Heart right ventricle (tissue), 16 donors: ENCODE measurements at places on chromosomes 13 and 19. TPM values are rescaled to one million over a fixed set of nuclear protein-coding genes. Genes with fewer than 3 reads are reported as not detected.
A peak's percentile ranks its signal among the peaks of the same experiment; 100 is the strongest.

DNA sequence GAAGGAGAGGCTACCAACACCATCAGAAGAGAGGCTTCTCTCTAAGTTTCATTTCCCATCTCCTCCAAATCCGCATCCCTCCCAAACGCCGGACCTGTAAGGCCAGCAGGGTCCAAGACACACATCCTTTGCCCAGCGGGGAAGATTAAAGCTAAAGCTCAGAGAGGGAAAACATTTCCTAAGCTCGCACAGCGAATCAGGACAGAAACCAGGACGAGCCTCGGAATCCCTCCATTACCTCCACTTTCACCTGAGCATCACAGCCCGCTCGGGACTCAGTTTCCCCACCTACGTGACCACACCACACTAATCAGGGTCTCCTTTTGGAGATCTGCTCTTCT lies 711 bp upstream of the FOSB start:
- no peak for DNase-seq
- no peaks in the 10 kb centered on the region for H3K36me3 ChIP-seq
- H3K27me3 ChIP-seq, result no peaks in the 10 kb centered on the region
- H3K27ac ChIP-seq, result peak overlapping the region; percentile 93
- H3K4me3 ChIP-seq, result peak overlapping the region; percentile 45

DNA sequence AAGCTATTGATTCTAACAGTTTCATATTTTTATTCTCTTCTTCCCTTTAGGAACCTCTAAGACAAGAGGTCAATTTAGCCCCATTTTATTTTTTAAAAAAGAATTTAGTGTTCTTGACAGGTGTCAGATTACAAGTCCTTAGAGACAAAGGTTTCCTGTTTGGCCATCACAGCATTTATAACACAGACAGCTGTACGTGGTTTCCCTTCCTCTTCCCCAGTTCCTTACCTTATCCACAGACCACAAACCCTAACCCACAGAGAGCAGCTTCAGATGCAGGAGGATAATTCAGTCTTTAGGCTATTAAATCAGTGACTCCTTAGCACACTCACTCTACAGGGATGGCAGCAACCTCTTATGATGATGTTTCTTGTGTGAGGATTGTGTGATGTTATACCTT lies 1210.1 kb downstream of the DIAPH3 start:
- H3K27ac ChIP-seq, result no peak overlapping the region
- no peaks in the 10 kb centered on the region for H3K4me1 ChIP-seq
- no peaks in the 10 kb centered on the region for H3K36me3 ChIP-seq
- no peaks in the 10 kb centered on the region for H3K27me3 ChIP-seq
- H3K4me3 ChIP-seq, result no peak overlapping the region
- DNase-seq, result no peak

Gene SMIM44
- not detected for total RNA-seq

- no peak for DNase-seq
- H3K27me3 ChIP-seq, result no peaks in the 10 kb centered on the region
- no peak overlapping the region for H3K27ac ChIP-seq
- H3K4me3 ChIP-seq, result no peak overlapping the region
- no peaks in the 10 kb centered on the region for H3K36me3 ChIP-seq
- H3K4me1 ChIP-seq, result peaks cover 34% of the 10 kb centered on the region
These were observed 179.0 kb downstream of the LACC1 start for GRCh38 chr13:44058624-44059215.

Gene ZNF460
- total RNA-seq, result 37.0 TPM

Gene ADPRHL1
- total RNA-seq, result 381 TPM

Gene ZNF547
- 2.5 TPM for total RNA-seq

DNA sequence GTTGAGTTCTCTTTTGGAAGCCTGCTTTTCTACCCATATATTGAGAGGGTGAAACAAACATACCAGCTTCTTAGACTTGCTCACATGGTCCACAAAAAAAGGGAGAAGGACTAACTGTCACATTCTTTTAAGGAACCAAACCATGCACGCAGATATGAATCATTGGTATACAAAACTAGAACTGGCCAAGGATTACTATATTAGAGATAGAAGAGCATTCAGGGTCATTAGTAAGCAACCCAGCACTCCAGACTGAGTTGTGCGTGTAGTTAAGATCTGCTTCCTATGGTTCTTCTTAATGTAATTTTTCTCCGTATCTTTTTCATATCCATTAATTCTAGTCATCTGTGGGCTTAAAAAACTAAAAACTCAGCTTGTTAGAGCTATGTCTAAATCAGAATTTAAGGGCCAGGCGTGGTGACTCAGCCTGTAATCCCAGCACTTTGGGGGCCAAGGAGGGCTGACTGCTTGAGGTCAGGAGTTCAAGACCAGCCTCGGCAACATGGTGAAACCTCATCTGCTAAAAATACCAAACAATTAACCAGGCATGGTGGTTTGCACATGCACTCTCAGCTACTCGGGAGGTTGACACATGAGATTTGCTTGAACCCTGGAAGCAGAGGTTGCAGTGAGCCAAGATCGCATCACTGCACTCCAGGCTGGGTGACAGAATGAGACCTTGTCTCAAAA lies 19.6 kb downstream of the ALG5 start:
- no peak overlapping the region for H3K27ac ChIP-seq
- no peaks in the 10 kb centered on the region for H3K4me1 ChIP-seq
- no peaks in the 10 kb centered on the region for H3K27me3 ChIP-seq
- no peak for DNase-seq
- H3K4me3 ChIP-seq, result no peak overlapping the region
- no peaks in the 10 kb centered on the region for H3K36me3 ChIP-seq

DNA sequence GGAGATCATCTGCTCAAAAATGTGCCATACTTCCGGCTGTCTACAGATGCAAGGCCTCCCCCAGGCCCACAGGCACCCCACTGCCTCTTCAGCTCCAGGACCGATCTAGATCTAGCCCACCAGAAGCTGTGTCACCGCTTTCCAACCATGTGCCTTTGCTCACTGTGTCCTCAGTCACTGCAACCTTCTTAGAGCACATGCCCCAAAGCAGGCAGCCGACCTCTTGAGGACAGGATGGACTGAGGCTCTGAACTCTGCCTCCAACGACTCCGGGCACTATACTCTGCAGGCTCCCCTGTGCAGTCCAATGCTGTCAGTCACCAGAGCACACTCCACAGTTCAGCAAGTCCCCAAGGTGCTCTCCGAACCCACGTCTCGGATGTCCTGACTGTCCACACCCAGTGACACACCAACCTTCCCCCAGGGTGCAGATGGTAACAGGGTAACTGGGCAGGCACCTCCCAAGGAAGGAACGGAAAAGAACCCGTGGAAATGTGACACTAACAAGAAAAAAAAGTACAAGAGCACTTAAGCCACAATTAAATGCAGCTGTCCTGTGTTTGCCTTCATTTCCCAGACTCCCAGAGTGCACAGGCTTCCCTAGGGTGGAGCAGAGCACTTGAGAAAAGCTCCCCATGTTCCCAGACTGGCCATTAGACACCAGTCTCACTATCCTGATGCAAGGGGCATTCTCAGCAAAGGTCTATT lies 4.8 kb downstream of the STK24 start:
- DNase-seq, result no peak
- H3K4me1 ChIP-seq, result peaks cover 53% of the 10 kb centered on the region
- no peak overlapping the region for H3K27ac ChIP-seq
- no peaks in the 10 kb centered on the region for H3K27me3 ChIP-seq

GRCh38 chr19:10372690-10373089 lies 7.7 kb downstream of the TYK2 start:
- no peak overlapping the region for H3K27ac ChIP-seq
- no peak for DNase-seq

GRCh38 chr19:29662278-29662603 lies 3.0 kb upstream of the PLEKHF1 start:
- H3K36me3 ChIP-seq, result no peaks in the 10 kb centered on the region
- no peak for DNase-seq
- H3K27me3 ChIP-seq, result no peaks in the 10 kb centered on the region
- H3K4me1 ChIP-seq, result peaks cover 56% of the 10 kb centered on the region

GRCh38 chr19:898663-899062 lies 5.4 kb downstream of the RNU6-9 start:
- no peaks in the 10 kb centered on the region for H3K4me1 ChIP-seq
- no peaks in the 10 kb centered on the region for H3K27me3 ChIP-seq
- no peak overlapping the region for H3K27ac ChIP-seq
- no peak for DNase-seq
- H3K36me3 ChIP-seq, result peaks cover 55% of the 10 kb centered on the region
- no peak overlapping the region for H3K4me3 ChIP-seq

DNA sequence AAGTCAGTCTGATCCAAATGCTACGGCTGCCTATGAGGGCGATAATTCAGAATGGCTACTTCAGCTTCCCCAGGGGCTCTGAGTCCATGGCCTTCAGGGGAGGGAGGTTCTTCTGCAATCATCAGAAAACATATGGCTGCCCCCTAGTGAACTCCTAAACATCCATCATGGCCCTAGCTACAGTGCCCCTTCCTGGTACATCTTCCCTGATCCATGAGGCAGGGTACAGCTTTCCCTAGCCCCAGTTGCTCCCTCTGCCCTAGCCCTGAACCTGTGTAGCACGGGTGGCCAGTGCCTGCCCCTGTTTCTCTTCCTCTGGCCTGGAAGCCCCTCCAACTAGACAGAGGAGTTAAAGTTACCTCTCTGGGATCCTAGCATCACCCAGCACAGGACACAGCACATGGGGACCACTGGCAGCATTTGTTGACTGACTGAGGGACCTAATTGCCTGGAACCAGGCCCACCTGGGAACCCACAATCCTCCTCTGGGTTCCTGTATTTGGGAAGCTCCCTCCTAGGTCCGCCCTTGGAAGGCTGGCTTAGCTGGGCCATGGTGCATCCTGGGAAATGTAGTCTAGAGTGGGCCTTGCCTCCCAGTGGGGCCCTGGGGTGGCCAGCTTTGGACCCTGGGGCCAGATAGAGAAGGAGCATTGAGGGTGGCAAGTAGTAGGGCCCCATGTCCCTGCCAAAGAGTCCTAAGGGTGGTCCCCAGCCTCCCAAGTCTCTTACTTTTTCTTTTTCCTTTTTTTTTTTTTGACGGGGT lies 17.7 kb upstream of the SEMA6B start:
- no peak overlapping the region for H3K4me3 ChIP-seq
- H3K36me3 ChIP-seq, result no peaks in the 10 kb centered on the region
- H3K27ac ChIP-seq, result no peak overlapping the region
- no peak for DNase-seq
- H3K4me1 ChIP-seq, result peaks cover 30% of the 10 kb centered on the region
- peaks cover 26% of the 10 kb centered on the region for H3K27me3 ChIP-seq

Gene ZNF560
- total RNA-seq, result not detected

Gene BCAM
- total RNA-seq, result 78.2 TPM

GRCh38 chr13:41699759-41700158 lies 242.4 kb downstream of the RGCC start:
- no peak overlapping the region for H3K4me3 ChIP-seq
- H3K36me3 ChIP-seq, result no peaks in the 10 kb centered on the region
- peaks cover 18% of the 10 kb centered on the region for H3K4me1 ChIP-seq
- DNase-seq, result no peak
- no peaks in the 10 kb centered on the region for H3K27me3 ChIP-seq

GRCh38 chr19:35095667-35096368 lies 19.8 kb upstream of the FXYD3 start:
- H3K27ac ChIP-seq, result no peak overlapping the region
- H3K27me3 ChIP-seq, result no peaks in the 10 kb centered on the region
- no peak overlapping the region for H3K4me3 ChIP-seq

DNA sequence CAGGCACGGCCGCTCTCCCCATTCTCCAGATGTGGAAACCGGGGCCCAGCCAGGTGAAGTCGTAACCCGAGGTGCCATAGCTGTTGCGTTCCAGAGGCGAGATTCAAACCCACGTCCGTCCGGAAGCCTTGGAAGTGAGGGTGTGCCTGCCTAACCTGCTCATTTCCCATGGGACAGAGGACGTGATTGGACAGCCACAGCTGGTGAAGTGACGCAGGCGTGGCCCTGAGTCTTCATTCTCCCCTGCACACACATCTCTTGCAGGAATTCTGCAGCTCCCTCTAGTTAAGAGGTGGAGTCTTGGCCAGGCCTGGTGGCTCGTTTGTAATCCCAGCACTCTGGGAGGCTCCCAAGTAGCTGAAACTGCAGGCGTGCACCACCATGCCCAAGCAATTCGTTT lies 16.8 kb downstream of the MEIS3 start:
- H3K27ac ChIP-seq, result no peak overlapping the region
- H3K4me3 ChIP-seq, result no peak overlapping the region
- peaks cover 42% of the 10 kb centered on the region for H3K27me3 ChIP-seq
- H3K36me3 ChIP-seq, result no peaks in the 10 kb centered on the region
- no peaks in the 10 kb centered on the region for H3K4me1 ChIP-seq
